ENCODE measurements at places on chromosomes 3 and 15.

GRCh38 chr3:136173939-136174490, 22.1 kb downstream of the MSL2 start:
- DNase-seq: no peak

DNA sequence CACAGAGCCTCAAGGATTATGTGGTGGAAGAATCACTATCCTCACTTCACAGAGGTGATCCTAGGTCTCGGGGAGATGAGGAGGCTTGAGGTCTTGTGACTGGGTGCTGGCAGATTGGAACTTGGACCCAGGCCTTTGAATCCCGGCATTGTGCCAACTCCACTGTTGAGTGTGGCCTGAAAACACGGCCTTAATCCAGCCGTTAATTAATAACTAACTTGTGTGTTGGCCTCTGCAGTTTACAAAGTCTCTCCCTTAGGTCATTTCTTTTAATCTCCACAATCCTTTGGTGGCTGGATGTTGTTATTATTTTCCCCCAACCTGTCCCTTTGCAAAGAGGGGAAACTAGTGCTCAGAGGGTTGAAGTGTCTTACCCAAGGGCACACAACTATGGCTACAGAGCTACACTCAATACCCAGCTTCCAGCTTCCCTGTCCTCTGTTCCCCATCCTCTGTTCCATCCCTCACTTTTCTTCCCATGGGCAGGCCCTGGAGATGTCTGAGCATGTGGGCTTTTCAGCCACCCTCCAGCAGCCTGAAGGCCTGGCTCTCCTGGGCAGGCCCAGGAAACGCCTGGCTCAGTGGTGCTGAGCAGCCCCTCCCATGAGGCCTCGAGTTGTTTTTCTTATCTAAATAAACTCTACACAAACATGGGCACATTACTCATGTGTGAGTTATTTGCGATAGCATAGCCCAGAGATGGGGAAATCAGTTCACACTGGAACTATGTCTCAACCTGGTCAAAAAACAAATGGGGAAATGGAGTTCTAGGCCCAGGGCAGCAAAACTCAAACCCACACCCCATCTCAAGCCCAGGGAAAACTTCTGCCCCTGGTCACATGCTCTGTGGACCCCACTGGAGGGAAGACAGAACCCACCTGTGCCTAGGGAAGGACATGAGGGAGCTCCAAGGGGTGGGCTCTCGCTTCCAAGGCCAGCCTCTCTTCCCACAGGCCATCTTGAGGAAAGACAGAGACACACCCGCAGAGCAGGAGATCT, 16.8 kb upstream of the SMAD3 start:
- DNase-seq: no peak

DNA sequence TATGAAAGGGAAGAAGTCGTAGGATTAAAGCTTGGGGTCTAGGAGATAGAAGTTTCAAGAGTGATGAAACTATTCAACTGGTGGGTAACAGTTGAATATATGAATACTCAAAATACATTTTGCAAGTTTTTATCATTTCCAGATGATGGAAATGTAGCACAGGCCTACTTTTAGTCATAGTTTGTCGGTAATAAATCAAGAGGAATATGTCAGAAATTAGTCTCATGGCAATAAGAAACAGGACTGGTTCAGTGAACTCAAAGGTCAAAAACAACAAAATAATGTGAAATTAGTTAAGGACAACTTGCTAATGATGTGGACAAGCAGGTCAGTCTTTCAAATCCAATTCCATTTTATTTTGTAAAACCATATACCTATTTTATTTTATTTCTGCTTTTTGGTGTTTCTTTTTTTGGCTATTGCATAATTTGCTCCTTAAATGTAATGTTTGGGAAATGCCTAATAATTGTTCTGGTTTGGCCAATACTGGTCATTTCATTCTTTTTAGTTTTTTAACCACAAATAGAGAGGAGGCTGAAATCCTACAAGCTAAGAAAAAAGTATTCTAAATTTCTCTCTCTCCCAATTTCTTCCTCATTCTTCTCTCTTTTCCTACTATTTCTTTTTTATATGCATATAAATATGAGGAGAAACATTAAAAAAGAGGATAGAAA, 195.2 kb upstream of the ARHGEF26 start:
- no peak for DNase-seq

DNA sequence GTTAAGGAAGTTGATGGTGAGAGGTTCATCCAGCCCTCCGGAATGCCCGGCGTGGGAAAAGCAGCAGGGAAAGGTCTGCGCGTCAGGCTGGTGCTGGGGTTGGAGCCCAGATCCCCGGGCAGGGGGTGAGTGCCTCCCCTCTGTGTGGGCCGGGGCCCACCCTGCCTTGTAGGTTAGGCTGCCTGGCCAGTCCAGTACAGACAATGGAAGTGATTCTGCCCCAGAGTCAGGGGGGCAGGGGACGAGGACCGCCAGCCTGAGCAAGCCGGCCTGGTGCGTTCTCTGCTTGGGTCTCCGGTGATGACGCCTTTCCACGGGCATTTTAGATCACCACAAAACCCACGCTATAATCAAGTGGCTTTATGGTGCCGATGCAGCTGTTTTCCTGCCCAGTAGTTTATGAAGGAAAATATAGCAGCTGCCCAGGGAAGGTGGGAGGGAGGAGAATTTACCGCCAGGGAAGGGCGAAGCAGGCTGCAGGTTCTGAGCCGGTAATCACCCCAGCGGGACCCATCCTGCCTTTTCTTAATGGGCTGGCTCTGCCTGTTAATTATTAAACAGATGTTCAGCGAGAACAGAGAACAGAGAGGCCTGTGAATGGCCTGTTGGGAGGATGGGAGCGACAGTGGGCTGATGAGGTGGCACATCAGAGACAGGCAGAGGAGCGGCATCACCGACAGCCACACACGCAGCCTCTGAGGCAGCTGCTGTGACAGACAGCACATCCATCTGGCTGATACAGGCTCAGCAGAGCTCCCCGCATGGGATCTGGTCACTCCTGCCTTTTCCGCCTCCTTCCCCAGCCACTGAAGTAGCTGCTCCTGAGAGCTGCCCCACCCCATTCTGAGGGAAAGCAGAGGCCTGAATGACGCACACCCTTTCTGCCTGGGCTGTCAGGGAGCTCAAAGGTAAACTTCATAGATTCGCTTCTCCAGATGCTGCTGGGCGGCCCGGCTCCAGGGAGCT, 35.2 kb downstream of the BDH1 start:
- DNase-seq: no peak
